Activated T-cell treated with anti-CD3 and anti-CD28 coated beads, Interleukin-2, amount 50 U/mL, for 72 hours (primary cell): ENCODE measurements at places on chromosomes 1 and 21. TPM values are rescaled to one million over a fixed set of nuclear protein-coding genes. Genes with fewer than 3 reads are reported as not detected.

GCSAML gene
- 0.16 TPM for total RNA-seq

DNA sequence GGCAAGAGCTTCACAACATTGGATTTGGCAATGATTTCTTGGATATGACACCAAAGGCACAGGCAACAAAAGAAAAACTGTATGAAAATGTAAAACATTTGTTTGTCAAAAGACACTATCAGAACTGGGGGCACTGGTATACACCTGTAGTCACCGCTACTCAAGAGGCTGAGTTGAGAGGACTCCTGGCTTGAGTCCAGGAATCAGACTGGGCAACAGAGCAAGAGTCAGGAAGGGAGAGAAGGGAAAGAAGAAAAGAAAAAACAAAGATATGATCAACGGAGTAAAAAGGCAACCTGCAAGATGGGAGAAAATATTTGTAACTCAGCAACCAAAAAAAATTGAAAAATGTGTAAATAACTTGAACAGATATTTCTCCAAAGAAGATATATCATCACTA, 6.0 kb upstream of the TUT4 start:
- H3K27ac ChIP-seq, result no peak overlapping the region
- H3K4me1 ChIP-seq, result peaks cover 8% of the 10 kb centered on the region
- H3K27me3 ChIP-seq, result no peaks in the 10 kb centered on the region
- H3K36me3 ChIP-seq, result no peaks in the 10 kb centered on the region
- DNase-seq, result no peak

DNA sequence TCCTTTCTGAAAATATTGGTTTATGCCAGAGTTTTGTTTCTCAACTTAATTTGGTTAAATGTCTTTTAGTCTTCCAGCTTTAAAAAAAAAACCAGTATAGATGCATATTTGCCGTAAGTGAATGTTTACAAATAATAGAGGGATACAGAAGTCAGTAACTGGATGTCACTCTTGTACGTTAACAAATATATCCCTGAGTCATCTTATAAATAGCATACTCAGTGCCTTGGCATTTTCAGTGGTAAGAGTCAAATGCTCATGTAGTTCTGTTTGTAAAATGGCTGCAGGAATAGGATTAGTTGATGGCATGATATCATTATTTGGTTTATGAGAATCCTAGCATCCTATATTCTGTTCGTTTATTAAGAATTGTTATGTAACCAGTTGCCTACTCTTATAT, 55.4 kb downstream of the SPEN start:
- no peak overlapping the region for H3K27ac ChIP-seq
- peaks cover 34% of the 10 kb centered on the region for H3K4me1 ChIP-seq
- no peak for DNase-seq
- no peaks in the 10 kb centered on the region for H3K27me3 ChIP-seq

- H3K27ac ChIP-seq, result no peak overlapping the region
- H3K27me3 ChIP-seq, result no peaks in the 10 kb centered on the region
- H3K4me3 ChIP-seq, result no peak overlapping the region
Measured at GRCh38 chr1:235265900-235266299, 62.1 kb downstream of the ARID4B start.

- peaks cover 6% of the 10 kb centered on the region for H3K4me1 ChIP-seq
- H3K27me3 ChIP-seq, result peaks cover 28% of the 10 kb centered on the region
- no peak for DNase-seq
- no peak overlapping the region for H3K27ac ChIP-seq
- H3K36me3 ChIP-seq, result no peaks in the 10 kb centered on the region
Measured at GRCh38 chr21:45447821-45448220, 42.9 kb downstream of the COL18A1 start.

DNA sequence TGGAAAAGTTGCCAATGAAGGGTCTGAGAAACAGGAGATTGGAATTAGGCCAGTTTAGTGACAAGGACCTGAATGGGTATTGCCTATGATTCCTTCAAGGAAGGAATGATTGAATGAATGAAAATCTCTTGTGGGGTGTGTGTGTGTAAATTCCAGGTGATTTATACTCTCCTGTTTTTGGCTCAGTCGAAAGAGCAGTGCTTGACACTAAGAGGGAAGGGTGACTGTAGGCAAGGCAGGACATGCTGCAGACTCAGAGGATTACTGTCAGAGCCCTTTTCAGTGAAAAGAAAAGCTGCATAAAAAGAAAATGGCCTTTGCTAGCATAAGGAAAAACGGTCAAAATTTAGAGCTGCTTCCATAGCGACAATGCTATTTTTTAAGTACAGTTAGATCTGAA, 30.1 kb downstream of the C1orf21 start:
- H3K4me3 ChIP-seq, result no peak overlapping the region
- no peaks in the 10 kb centered on the region for H3K36me3 ChIP-seq
- H3K4me1 ChIP-seq, result no peaks in the 10 kb centered on the region
- no peak for DNase-seq
- H3K27ac ChIP-seq, result no peak overlapping the region
- H3K27me3 ChIP-seq, result peaks cover 6% of the 10 kb centered on the region

GRCh38 chr1:235725434-235725833, 75.8 kb upstream of the GNG4 start:
- no peak overlapping the region for H3K27ac ChIP-seq
- H3K27me3 ChIP-seq, result no peaks in the 10 kb centered on the region
- no peak for DNase-seq
- H3K4me3 ChIP-seq, result no peak overlapping the region

DNA sequence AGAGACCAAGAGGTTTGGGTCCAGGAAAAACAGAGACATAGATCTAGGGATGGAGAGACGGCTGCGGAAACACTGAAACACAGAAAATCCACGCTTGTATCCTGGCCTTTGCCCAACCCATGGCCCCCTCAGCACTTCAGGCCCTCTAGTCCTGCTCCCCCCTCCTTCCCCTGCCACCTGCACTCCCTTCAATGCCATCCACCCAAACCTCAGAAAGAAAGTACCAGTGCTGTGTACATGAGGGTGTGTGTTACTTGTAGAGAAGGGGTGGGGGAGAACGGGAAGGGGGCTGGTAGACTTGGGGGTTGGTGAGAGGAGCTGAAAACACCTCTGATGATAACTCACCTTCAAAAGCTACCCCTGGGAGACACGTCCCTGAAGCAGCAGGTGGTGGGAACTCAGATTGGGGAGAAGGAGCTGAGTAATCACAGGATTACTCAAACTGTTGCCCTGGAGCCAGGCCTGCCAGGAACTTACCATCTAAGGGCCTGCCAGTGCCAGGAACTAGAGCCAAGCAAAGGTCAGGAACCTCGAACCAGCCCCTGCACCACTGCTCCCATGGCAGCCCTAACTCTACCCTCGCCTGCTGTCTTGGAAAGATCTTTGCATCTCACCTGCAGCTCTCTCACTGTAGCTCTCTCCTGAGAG, 11.5 kb downstream of the RORC start:
- H3K36me3 ChIP-seq, result no peaks in the 10 kb centered on the region
- peak; percentile 61 for DNase-seq
- H3K27me3 ChIP-seq, result no peaks in the 10 kb centered on the region
- H3K4me1 ChIP-seq, result peaks cover 74% of the 10 kb centered on the region
- peak overlapping the region; percentile 68 for H3K4me3 ChIP-seq
